ENCODE measurements at places on chromosomes 4 and X. TPM values are rescaled to one million over a fixed set of nuclear protein-coding genes. Genes with fewer than 3 reads are reported as not detected.
A peak's percentile ranks its signal among the peaks of the same experiment; 100 is the strongest.

Gene MSANTD1
- 0.28 TPM for polyA plus RNA-seq

Gene ALB
- not detected for polyA plus RNA-seq

Gene ACE2
- polyA plus RNA-seq, result 15.3 TPM

Gene PAGE2
- not detected for polyA plus RNA-seq

DNA sequence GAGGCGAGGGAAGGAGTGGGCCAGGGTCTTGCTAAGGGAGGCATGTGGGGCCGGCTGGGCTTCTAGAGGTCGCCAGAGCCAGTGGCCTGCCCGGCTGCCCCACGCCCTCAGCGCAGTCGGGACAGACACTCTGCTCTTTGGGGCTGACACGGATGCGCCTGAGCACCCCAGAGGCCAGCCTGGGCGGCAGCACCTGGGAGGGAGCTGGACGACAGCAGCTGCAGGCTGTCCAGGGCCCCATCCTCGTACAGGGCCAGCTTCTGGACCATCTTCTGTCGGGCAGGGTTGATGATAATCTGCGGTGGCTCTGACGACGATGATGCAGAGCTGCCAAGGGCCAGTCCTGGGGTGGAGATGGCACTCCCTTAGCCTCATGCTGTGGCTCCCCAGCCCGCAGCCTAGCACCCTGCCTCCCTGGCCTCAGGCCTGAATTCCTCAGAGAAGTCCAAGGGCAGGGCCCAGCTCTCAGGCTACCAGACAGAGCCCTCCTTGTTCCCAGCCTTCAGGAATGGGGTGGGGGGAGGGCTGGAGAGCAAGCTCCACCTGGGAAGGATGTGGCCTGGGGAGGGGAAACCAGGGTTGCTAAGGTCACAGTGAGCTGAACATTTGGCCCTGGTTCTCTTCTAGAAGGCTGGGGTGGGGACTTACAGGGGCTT, 7.2 kb downstream of the IRAK1 start:
- H3K4me1 ChIP-seq, result no peaks in the 10 kb centered on the region
- no peaks in the 10 kb centered on the region for H3K27me3 ChIP-seq
- no peak for DNase-seq
- H3K4me3 ChIP-seq, result no peak overlapping the region
- H3K36me3 ChIP-seq, result no peaks in the 10 kb centered on the region
- H3K27ac ChIP-seq, result no peak overlapping the region

GRCh38 chr4:109702950-109703663, at the start of gene CASP6:
CASP6 (minus strand) TSS chr4:109703445; CDS start chr4:109703395, 50 bp downstream.
- no peaks in the 10 kb centered on the region for H3K36me3 ChIP-seq
- H3K27me3 ChIP-seq, result no peaks in the 10 kb centered on the region
- H3K4me3 ChIP-seq, result peak within 1 kb of the TSS; percentile 72
- peak within 1 kb of the TSS; percentile 87 for H3K27ac ChIP-seq
